AML-193 (cell line): ENCODE measurements at places on chromosomes 3 and 15.

GRCh38 chr3:1693145-1693544 lies 405.5 kb upstream of the CNTN4 start:
- DNase-seq: no peak

GRCh38 chr15:90637693-90638092 lies 79.5 kb upstream of the BLM start:
- no peak for DNase-seq

DNA sequence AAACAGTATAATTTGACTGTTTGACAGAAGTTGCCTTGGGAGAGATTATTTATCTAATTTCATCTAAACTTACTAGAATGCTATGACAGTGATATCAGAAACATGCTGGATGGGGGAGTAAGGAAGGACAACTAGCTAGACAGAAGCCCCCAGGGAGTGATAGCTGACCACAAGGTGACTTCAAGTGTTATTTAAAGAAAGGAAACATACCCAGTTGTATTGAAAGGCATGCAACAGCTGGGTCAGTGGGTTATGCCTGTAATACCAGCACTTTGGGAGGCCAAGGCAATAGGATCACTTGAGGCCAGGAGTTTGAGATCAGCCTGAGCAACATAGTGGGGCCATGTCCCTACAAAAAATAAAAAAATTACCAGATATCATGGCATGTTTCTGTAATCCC lies 69.6 kb downstream of the SLC49A4 start:
- DNase-seq: no peak

GRCh38 chr3:159923336-159923735 lies 65.3 kb upstream of the IL12A start:
- no peak for DNase-seq

- DNase-seq: no peak
Measured at GRCh38 chr3:177375316-177375715, 178.0 kb upstream of the TBL1XR1 start.

DNA sequence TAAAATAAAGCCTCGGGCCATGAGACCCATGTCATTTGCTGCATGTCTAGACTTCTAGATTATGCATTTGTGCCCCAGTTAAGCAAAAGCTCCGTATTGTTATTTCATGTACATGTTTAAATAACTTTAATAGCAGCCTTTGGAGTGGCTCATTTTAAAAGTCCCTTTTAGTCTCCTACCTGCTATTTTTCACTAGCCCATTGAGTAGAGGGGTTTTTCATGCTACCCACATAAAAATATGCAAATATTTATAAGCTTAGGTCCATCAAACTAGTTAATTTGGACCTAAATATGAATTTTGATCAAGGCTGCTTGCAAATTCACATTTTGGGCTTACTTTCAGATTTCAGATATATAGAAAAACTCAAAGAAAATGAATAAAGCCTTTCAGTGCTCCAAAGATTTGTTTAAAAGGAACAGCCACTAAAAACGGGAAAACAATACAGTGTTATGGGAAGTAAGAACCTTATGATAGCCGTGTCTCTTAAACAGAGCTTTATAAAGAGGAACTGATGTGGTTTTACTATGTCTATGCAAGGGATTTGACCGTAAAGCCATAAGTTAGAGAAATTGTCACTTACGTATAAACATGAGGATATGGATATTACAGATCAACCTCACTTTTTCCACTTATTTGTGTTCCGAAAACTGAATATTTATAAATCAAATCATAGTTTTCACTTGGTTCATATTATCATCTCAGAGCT lies 30.0 kb downstream of the FILIP1L start:
- peak; percentile 88 for DNase-seq

DNA sequence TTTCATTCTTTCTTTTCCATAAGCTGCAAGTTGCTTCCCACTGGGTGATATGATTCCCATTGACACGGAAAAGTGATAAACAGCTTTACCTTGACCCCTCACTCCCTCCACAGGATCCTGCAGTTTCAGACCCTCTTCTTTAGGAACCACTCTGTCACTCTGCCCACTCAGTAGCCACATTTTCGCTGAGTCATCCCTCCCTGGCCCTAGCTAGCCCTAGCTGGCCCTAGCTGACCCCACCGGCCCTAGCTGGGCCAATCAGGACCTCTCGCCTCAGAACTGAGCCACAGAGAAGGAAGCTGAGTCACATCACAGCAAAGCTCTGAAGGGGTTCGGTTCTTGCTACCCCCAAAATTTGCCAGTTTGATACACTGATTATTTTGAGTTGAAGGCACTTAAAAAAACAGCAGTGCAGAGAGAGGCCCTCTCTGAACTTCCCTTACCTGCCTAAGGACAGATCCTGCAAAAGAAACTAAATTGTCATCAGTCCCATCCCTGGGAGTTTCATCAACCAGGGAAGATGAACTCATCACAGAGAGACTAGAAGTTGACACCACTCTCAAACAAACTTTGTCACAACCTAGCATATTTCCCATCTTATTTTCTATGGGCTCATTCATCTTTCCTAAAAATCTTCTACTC lies 233.5 kb upstream of the PROK2 start:
- DNase-seq: no peak

DNA sequence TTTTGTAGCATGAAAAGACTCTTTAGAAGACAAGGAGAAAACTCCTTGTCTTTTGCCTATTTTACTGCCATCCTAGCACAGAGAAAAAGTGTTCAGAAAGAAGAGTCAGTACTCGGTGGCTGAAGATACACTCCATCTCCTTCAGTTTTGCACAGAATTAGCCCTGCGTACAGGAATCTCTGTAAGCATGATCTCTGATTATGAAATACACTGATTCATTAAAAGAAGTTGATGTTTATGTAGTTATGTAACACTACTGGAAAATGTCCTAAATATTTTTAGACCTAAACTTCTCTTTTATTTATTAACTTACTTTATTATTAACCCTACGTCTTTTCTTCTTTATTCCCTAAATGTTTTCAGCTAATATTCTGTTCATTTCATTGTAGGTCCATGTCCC lies 138.4 kb downstream of the LEKR1 start:
- DNase-seq: no peak

GRCh38 chr15:84913360-84913723 lies 28.9 kb downstream of the SLC28A1 start:
- DNase-seq: no peak

DNA sequence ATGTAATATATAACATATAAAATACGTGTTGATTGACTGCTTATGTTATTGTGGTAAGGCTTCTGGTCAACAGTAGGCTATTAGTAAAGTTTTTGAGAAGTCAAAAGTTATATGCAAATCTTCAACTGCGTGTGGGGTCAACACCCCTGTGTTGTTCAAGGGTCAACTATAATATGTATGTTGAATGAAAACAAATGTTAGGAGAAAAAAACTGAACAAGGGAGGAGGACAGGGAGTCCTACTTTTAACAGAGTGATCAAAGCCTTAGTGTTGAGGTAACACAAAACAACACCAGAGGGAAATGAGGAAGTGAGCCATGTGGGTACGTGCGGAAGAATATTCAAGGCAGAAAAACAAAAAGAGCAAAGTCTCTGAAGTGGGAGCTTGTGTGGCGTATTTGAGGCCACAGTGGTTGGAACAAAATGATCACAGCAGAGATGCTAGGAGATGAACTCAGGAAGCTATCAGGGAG lies 62.5 kb downstream of the SFMBT1 start:
- DNase-seq: peak; percentile 58

- DNase-seq: no peak
Measured at GRCh38 chr15:95280711-95281110, 1049.3 kb downstream of the MCTP2 start.

DNA sequence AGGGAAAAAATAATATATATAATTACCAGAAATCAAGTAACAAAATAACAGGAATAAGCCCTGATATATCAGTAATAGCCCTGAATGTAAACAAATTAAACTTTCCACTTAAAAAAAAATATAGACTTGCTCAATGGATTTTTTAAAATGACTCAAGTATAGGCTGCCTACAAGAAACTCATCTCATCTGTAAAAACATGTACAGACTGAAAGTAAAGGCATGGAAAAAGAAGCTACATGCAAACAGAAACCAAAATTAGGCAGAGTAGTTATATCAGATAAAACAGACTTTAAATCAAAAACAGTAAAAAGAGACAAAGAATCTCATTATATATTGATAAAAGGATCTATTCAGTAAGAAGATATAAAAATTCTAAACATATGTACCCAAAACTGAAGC lies 82.4 kb upstream of the STT3B start:
- DNase-seq: no peak

DNA sequence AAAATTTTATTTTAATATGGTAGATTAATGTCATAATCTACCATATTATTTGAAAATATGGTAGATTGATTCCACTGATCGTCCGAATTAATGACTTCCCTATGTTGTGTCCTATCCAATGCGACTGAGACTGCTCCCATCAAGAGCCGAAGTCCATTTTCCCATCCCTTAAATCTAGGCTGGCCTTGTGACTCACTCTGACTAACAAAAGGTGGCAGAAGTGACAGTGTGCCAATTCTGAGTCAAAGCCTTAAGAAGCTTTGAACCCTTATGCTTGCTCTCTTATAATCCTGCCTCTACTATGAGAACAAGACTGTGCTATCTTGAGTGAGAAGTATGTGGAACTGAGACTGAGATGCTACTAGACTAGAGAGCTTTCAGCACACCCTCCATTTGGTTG lies 387.2 kb downstream of the ROBO1 start:
- DNase-seq: no peak

DNA sequence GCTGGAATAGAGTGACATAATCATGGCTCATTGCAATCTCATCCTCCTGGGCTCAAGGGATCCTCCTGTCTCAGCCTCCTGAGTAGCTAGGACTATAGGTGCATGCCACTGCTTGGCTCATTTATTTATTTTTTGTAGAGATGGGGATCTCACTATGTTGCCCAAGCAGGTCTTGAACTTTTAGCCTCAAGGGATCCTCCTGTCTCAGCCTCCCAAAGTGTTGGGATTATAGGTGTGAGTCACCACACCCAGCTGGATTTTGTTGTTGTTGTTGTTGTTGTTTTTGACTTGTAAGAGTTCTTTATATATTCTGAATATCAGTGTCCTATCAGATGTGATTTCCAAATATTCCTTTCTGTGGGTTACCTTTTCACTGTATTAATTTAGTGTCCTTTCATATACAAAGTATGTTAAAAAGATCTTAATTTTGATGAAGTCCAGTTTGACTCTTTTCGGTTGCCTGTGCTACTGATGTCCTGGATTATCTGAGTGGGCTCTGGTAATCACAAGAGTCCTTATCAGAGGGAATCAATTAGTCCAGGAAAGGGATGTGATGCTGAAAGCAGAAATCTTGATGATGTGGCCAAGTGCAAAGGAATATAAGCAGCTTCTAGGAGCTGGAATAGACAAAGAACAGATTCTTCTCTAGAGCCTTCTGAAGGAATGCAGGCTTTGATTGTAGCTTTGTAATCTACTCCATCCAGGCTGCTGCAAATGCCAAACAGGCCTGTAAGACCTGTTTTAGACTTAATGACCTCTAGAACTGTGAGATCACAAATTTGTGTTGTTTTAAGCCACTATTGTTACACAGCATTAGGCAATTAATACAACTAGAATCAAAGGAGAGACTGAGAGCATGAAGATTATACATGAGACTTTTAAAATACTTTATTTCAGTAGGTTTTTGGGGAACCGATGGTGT lies 30.2 kb downstream of the NCK1 start:
- DNase-seq: no peak

- peak; percentile 94 for DNase-seq
Measured at GRCh38 chr15:40847223-40847961, 3.5 kb downstream of the SPINT1 start.

DNA sequence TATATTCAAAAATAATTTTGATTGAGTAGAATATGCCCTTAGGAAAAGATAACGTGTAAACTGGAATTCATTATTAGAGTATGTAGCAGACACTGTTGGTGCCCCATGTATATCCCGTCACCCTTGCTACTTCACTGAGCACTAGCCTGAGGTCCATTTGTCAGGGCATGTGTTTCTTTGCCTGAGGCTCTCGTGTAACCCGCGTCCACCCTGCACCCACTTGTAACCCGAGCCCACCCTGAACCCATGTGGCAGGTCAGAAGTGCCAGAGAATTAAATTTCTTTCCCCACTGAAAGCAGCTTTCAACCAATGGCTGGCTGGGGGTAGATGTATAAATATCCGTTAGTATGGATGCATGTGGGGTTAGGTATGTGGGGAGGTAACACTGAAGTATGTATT lies 474.2 kb upstream of the ZNF385D start:
- no peak for DNase-seq

DNA sequence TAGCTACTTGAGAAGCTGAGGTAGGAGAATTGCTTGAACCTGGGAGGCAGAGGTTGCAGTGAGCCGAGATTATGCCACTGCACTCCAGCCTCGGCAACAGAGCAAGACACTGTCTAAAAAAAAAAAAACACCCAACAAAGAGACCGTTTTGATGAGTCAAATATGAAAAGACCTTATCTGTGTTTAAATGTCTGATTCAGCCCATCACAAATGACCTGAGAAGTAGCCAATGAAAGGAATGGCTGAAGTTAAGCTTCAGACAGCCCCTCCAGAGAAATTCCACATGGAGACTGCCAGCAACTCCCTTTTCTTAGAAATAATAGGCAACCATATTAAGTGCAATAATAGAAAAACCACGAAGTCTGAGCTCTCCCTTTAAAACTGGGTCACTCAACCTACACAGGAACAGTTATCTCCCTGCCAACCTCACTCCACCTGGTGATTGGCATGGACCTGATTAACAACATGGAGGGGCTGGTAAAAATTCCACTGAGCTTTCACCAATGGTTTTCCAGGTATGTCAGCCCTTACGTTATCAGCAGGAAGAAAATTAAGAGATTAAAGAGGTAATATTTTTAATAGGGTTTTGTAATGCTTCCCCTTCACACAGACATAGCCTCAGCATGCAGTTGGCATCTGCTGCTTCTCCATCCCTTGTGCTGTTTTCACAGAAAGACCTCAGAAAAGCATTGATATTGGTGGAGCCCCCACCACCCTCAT lies 238.1 kb upstream of the STT3B start:
- DNase-seq: no peak

DNA sequence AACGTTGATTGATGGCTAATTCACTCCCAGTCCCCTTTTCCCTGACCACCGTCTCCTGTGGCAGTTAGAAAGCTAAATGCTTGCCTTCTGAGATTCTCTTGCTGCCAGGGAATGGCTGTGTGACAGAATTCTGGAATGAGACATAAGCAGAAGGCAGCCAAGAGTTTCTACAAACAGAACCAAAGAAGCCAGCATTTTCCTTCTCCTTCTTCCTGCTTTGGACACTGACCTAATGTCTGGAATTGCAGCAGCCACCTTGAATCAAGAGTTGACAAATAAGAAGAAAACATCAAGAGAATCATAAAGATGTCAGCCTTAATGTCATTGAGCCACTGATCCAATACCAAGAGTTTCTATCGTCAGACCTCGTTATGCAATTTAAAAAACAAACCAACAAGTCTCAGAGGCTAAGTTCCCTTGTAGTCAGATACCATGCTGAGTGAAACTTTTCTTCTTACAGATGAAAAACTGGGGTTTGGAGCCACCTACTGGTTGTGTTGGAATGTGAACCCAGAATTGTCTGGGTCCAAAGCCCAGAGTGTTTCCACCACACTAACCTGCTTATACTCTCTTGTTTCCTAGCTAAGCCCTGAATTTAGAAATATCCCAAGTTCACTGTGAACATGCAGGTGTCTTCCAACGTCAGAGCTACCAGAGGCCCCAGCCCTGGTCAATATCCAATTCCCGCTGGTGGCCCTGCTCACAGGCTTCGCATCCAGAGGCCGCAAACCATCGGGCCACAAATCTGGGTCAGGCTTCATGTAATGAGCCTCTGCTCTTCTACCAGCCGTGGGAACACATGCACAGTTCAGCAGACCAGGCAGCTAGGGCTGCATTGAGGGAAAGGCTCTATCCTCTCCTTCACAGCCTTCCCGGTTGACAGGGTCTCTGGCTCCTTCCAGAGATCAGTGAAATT lies 42.5 kb downstream of the MCF2L2 start:
- peak; percentile 96 for DNase-seq
